ENCODE measurements at places on chromosomes 2 and 18.
A peak's percentile ranks its signal among the peaks of the same experiment; 100 is the strongest.

DNA sequence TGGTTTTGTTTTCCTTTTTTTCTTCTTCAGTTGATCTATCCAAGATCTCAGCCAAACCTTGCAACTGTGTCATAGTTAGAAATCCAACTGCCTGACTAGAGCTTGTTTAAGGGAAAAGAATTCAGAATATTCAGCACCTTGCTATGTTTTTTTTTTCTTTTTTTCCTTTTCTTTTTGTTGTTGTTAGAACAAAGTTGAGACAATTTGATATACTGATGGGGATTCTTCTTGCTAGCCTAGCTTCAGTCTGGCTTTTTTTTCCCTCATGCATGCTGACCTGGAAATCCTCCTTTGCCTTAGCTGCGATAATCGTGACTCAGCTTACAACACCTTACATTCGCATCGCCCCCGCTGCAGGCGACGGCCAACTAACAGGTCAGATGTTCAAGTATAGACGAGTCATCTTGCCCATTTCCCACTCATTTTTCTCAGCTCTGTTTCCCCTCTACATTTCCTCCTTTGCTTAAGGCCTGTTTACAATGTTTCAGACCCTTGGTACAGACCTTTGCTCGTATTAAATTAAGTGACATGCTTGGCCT, 487.2 kb upstream of the RAB12 start:
- DNase-seq: no peak

- DNase-seq: no peak
These were observed 43.0 kb upstream of the MSTN start for GRCh38 chr2:190105554-190105953.

DNA sequence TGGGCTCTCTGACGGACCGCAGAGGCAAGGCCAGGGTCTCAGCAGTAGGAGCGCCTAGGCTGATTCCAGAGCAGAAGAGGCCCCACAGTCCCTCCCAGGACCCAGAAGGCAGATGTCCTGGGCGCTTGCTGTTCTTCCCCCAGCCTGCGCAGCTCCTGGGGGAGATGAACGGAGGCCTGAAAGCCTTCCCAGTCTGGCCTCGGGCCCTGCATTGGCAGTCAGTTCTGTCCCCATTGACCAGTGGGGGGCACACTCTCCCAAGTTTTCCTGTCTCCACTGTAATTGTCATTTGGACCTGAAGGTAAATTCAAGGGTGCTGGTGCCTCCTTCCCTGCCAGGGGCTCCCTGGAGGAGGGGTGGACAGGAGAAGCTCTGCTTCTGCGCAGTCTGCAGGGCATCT, 345.7 kb downstream of the CYP26B1 start:
- DNase-seq: peak; percentile 81

- no peak for DNase-seq
These were observed 35.7 kb upstream of the TRAPPC8 start for GRCh38 chr18:31978616-31979015.

DNA sequence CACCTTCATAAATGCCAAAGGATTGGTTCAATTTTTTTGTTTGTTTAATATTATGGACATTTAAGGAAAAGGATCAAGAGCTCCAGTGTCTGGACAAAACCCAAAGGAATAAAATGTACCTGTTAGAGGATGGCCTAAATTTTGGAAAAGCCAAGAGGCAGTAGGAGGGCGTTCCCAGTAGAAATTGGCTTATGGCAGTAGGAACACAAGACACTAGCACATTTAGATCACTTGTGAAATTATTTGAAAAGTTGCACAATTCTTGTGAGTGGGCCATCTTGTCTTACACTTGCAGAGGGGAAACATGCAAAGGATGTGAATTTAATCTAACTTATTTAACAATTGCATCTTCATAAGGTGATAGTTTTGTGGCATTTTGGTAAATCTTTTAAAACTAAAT, 3.2 kb downstream of the BZW1 start:
- no peak for DNase-seq

- no peak for DNase-seq
These were observed 313.8 kb downstream of the PIK3C3 start for GRCh38 chr18:42268798-42269197.

DNA sequence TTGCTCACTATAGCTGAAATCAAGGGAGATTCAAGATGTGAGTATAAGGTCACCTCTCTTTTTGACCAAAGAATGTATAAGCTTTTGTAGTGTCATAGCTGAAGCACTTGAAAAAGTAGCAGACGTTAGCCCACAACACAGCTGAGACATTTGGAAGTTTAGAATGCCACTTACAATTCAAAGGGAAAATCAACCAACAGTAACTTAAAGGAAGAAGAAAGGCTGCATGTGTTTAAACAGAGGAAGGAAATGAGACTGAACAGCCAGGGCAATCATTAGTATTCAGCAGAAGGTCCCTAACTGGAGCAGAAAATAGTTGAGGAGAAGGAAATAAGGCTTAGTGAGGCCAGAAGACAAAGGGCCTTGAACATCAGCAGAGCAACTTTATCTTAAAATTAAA, 23.5 kb upstream of the SCG2 start:
- DNase-seq: no peak

- no peak for DNase-seq
These were observed 8.9 kb downstream of the KLF11 start for GRCh38 chr2:10052216-10052615.

DNA sequence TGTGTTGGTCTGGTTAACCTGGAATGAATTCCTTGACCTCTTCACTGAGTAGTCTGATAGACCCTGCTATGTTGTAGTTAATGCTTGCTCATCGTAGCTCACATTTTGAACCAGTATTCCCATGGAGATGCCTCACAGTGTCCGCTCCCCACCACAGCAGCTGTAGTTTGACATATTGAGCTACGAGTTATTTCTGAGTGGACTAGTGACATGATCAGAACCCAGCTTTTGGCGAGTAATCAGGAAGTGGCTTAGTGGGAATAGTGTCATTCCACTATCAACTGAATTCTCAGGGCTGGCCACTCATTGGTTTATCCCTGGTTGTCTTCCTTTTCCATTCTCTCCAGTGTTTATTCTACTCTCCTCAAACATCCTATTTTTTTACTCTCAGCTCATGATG, 102.7 kb downstream of the MYO1B start:
- no peak for DNase-seq

GRCh38 chr2:209872675-209873074, 101.0 kb downstream of the UNC80 start:
- DNase-seq: peak; percentile 31

- DNase-seq: no peak
These were observed 28.5 kb downstream of the GALNT1 start for GRCh38 chr18:35610089-35610488.

DNA sequence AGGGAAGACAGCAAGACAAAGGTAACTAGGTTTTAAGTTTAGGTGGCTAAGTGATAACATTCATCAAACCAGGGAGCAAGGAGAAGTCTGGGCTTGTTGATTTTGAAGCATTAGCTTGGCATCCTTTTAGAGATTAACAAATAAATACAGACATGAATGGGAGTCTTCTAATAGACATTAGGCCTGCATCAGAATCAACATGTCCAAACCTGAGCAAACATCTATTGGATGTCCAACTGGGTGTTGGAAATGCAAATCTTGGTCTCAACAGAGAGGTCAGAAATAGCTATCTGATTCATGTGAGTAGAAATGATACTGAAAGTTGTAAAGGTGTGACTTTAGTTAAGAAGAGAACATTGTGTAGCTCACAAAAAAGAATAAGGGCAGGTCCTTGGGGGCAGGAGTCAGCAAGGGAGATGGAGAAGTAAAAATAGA, 85.5 kb upstream of the RND3 start:
- DNase-seq: no peak

DNA sequence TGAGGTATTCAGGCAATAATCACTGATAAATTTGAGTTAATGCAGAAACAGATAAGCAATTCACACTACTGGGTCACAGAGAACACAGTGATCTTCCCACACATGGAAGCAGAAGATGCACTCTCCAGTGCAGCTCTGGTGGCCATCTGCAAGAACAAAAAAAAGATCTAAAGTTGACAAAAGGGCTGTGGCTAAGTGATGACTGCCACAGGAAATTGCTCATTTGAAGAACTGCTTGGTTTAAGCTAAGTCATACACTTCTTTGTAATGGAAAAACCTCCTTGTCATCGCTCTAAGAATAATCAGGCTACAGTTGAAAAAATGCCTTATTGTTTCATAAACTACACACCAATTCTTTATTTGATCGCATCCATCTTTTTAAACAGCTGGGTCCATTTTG, 115.1 kb downstream of the DTNB start:
- no peak for DNase-seq

DNA sequence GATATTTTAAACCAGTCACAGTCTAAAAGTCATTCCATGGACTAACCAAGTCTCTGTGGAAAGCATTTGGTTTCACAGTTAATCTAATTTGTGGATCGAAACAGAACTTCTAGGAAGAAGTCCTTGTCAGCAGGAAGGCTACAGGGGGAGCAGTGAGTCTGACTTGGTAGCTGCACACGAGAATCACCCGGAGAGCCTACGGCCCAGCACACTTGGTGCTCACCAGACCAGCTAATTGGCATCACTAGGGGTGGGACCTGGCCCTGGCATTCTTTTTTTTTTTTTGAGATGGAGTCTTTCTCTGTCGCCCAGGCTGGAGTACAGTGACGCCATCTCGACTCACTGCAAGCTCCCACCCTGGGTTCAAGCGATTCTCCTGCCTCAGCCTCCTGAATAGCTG, 97.7 kb downstream of the ZNF532 start:
- no peak for DNase-seq

- no peak for DNase-seq
These were observed 125.9 kb upstream of the SMAD7 start for GRCh38 chr18:49076654-49077166.

- DNase-seq: peak; percentile 28
These were observed at the start of gene ST6GAL2 for GRCh38 chr2:106885971-106886915. Gene ST6GAL2, minus strand, starts transcription at chr2:106886167. Its CDS starts 42,190 bp downstream, at chr2:106843977.

DNA sequence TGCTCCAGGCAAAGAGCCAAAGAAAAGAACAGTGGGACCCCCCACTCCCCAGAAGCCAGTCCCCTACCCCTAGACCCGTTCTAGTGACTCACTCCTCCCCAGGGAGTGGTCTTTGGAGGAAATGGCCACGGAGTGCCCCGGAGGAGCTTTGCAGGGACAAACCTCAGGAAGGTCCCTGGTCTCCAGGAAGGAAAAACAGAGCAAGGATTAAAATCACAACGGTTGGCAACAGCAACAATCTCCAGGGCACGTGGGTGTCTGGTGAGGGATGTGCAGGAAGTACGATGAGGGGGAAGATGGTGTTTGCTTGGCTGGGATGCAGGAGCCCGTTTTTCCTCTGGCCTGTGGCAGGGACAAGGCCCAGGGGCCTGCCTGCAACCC, 135.0 kb downstream of the SMAD2 start:
- no peak for DNase-seq

DNA sequence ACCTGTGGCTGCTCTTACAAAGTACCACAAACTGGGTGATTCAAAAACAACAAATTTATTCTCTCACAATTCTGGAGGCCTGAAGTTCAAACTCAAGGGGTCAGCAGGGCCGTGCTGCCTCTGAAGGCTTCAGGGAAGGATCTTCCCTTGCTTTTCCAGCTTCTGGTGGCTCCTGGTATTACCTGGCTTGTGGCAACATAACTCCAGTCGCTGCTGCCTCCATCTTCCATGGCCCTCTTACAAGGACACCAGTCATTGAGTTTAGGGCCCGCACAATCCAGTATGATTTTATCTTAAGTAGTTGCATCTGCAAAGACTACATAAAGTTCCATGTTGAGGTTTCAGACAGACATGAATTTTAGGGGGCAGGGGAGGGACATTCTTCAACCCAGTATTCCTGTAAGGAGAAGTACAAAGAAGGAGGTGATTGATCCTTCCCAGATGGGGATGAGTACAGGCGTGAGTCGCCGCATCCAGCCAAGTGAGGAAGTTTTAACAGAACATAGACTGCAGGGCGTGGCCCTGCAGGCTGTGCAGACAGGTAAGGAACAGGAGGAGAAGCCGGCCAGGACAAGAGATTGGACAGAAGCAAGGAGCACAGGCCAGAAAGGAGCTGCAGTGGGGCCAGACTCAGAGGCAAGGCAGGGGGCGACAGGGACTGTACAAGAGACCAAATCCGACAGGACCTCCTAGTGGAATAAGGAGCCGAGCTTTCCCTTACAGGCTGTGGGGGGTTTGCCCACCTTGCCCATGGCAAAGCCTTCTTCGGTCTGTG, 44.4 kb upstream of the BZW1 start:
- DNase-seq: no peak
